ENCODE measurements at places on chromosomes 3 and 15.

DNA sequence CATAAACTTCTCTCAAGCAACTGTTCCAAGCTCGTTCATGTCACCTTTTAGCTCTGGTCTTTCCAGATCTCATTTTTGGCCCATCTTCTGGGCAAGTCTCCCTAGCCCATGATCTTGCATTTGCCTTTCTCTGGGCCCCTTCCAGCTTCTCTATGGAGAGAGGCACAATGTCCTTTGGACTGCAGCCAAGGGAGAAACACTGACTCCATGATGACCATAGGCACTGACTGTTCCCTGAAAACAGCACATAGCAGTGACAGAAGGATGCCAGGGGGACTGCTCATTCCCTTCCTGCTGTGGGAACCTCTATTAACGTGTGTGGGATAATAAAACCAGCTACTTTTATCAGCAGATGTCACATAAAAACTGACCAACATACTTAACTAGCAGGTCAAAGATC lies 60.3 kb downstream of the STRIT1 start:
- peak; percentile 62 for DNase-seq

GRCh38 chr3:42731476-42732195 lies 29.0 kb upstream of the HHATL start:
- no peak for DNase-seq

GRCh38 chr3:188627652-188628051 lies 473.7 kb downstream of the LPP start:
- peak; percentile 80 for DNase-seq

DNA sequence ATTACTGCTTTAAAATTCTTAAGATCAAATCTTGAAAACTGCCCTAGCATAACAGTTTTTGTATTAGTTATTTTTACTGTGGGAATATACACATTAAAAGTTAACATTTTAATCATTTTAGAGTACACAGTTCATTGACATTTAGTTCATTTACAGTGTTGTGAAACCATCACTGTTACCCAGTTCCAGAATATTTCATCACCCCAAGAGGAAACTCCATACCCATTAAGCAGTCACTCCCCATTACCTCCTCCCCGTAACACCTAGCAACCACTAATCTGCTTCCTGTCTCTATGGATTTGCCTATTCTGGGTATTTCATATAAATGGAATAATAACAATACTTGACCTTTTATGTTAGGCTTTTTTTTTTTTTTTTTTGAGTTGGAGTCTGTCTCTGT lies 164.1 kb upstream of the LRRFIP2 start:
- DNase-seq, result peak; percentile 32

GRCh38 chr3:56145410-56145809 lies 322.9 kb downstream of the ERC2 start:
- no peak for DNase-seq

GRCh38 chr3:164748626-164749025 lies 329.7 kb downstream of the SI start:
- peak; percentile 63 for DNase-seq

- DNase-seq, result no peak
Observed at GRCh38 chr3:100104442-100104798, 9.9 kb downstream of the FILIP1L start.

GRCh38 chr15:95734422-95735316 lies 595.8 kb upstream of the NR2F2 start:
- peak; percentile 43 for DNase-seq

GRCh38 chr3:9100513-9100894 lies 137.2 kb upstream of the RAD18 start:
- no peak for DNase-seq

- no peak for DNase-seq
Observed at GRCh38 chr15:59206623-59207183, at the start of gene LDHAL6B. Gene LDHAL6B (plus strand): TSS chr15:59206843. CDS start chr15:59206941, 98 bp downstream.

DNA sequence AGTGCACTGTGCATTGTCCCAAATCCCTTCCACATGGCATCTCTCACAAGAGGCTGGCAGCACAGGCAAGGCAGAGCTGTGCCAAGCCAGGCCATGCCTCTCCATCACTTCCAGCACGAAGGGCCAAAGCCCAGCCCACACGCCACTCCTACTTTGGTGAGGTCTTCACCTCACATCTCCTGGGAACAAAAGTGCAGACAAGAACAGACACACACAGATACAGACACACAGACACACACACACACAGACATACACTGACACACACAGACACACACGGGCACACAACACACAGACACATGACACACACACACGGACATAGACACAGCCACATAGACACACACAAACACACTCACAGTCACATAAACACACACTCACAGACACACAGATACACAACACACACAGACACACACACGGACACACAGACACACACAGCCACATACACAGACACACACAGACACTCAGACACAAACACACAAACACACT lies 233.3 kb downstream of the UACA start:
- no peak for DNase-seq

DNA sequence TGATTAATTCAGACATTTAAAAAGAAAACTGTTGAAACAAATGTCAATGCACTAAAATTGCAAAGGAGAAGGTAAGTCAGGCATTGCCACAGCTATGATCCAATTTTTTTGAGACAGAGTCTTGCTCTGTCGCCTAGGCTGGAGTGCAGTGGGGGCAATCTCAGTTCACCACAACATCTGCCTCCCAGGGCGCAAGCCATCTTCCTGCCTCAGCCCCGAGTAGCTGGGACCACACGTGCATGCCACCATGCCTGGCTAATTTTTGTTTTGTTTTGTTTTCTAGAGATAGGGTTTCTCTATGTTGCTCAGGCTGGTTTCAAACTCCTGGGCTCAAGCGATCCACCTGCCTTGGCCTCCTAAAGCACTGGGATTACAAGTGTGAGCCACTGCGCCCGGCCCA lies 117.6 kb downstream of the FMN1 start:
- DNase-seq, result no peak

- no peak for DNase-seq
Observed at GRCh38 chr3:52990637-52991036, 55.2 kb downstream of the SFMBT1 start.

DNA sequence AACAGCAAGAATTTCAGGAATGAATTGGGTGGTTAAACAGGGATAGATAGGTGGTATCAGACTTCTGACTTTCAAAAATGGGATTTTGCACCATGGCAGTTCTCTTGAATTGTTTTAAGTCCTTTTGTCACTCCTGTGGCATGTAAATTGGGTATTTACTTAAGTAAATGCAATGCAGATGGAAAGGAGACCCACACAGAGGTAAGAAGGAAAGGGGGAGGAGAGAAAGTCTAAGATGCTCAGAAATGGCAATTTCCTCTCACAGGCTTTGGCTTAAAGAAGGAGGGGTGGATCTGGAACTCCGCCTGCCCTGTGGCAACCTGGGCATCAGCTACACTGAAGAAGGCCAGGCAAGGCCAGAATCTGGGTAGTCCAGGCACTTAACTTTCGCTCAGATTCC lies 197.1 kb upstream of the UBE2E1 start:
- no peak for DNase-seq

- no peak for DNase-seq
Observed at GRCh38 chr3:128922804-128923459, 43.5 kb downstream of the ACAD9 start.

GRCh38 chr3:169269005-169269404 lies 394.5 kb downstream of the MECOM start:
- no peak for DNase-seq

- DNase-seq, result no peak
Observed at GRCh38 chr3:149402481-149402880, 25.0 kb upstream of the TM4SF1 start.

GRCh38 chr3:167972502-167972901 lies 123.2 kb downstream of the GOLIM4 start:
- DNase-seq, result no peak

DNA sequence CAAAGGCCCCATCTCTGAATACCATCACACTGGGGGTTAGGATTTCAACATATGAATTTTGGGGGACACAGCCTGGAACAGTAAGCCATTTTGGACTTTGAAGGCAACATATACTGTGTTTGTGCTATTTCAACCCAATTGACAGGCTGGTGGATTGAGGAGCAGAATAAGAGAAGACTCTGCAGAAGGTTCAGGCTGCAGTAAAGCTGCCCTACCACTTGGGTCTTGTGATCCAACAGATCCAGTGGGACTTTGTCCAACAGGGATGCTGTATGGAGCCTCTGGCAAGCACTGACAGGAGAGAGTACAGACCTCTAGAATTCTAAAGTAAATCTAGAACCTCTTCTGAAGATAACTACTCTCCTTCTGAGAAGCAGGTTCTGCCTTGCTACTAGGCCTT lies 1.1 kb upstream of the BCL2L10 start:
- no peak for DNase-seq

DNA sequence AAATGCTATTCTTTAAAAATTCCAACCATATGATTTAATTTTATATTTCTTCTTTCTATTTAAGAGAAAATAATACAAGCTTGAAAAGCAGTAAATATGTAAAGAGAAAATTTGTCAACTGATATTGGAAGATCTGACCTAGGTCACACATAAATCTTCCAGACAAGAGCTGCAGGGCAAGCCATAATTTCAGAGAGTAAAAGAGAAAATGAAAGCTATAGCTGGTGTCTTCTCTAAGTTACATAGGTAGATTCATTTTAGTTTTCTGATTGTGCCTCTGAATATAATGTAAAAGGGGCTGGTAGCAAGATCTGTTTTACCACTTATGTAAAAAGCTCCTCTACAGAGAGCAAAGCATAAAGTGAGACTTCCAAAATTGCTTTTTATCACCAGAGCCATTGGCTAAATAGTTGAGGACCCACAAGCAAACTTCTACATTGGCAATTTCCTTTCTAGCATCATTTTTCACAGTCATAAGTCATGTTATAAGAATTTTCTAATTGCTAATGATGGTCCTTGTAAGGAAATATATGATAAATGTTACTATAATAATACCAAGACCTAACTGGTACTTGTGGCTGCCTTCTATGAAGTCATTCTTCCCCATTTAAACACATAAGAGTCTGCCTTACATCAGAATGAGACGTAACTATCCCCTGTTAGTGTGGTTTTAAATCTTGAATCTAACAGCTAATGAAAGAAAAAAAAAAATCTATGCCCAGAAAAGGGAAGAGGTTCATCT lies 80.8 kb upstream of the SKOR1 start:
- no peak for DNase-seq

DNA sequence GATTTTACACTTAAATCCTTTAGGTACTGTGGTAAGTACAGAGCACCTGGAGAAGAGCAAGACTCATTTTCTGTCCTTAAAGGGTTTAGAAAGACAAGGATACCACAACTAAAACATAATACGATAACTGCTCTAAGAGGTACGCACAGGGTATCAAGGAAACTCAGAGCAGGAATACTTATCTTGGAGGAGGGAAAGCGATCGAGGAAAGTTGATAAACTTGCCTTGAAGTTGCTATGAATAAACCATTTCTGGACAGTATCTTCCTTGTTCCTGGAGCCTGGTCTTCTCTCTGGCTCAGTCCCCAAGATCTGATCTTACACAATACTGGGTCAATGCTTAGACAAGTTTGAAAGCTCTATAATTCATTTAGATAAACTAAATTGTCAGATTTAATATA lies 17.6 kb upstream of the GATM start:
- no peak for DNase-seq

- DNase-seq, result no peak
Observed at GRCh38 chr3:174243171-174243570, 616.0 kb upstream of the NAALADL2 start.

GRCh38 chr3:102457644-102458043 lies 22.8 kb downstream of the ZPLD1 start:
- DNase-seq, result no peak

DNA sequence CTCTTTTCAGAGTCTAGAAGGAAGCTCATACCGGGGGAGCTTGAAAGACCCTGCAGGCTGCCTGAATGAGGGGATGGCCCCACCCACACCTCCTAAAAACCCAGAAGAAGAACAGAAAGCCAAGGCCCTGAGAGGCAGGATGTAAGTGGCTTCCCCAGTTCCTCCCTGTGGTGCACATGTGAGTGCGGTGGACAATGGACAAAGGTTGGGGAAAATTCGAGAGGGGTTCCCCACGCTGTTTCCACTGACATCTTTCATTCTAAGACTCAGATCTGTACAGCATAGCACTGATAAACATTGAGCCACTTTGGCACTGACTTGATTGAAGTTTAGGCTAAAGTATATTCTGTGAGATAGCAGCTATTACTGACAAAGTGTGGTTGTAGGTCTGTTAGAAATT lies 79.5 kb upstream of the UMPS start:
- DNase-seq, result no peak

DNA sequence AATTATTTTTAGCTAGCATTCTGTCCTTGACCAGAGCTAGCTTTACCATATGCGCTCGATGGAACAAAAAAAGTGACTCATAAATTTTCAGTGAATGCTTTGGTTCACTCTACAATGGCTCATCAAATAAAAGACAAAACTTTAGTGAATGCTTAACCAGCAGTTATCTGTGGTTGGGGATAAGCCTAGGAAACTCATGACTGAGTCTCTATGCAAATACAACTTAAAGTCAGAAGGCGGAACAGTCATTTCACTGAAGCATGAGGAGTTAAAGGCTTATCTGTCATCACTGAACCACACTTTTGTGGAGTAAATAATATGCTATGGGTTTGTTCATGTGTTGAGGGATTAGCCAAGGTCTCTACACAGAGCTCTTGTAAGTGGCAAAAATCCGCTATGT lies 308.4 kb downstream of the SQOR start:
- DNase-seq, result peak; percentile 68

DNA sequence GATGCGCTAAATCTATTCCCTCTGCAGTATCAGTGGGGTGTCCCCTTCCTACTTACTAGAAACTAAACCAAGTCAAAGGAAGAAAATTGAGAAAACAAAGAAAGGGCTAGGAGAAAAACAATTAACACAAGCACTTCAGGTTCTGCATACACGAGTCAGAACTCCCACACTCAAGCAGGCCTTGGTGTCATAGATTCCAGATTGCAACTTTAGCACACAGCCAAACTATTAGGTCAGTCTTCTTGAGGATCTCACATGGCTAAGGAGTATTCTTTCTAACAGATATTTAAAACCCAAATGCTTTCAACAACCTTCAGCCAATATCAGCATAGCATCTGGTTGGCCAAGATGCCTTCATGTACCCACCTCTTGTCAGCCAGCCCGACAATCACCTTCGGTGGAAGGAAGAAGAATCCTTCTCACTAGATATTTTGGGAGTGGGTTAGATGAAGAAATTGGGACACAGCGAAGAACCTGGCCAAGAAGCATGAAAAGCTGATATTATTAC lies 340.0 kb downstream of the VPS13C start:
- no peak for DNase-seq

GRCh38 chr15:60469893-60470641 lies 8.9 kb downstream of the ICE2 start:
- DNase-seq, result peak; percentile 66

DNA sequence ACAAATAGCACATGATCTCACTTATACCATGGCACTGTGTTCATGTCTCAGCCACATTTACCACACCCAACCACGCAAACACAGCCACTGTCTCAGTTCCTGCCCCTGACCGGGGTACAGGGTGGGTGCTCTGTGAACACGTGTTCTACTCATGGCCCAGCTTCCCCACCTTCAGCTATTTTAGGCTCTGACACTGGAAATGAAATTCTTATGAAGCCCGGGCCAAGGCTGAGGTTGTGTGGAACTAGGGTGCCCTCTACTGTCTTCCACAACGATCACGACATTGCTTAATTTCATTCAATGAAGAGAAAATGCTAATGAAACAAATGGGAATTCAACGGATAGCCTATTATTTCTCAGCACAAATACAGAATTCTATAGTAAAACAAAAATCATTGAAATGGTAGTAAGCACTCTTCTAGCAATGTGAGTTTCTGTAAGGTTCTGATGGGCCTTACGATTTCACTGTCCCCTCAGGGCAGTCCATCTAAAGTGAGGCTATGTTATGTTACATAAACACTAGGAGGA lies 2.1 kb upstream of the GABRA5 start:
- DNase-seq, result peak; percentile 32

- DNase-seq, result no peak
Observed at GRCh38 chr3:125403789-125404188, 28.7 kb upstream of the ZNF148 start.

- DNase-seq, result no peak
Observed at GRCh38 chr3:115652738-115653137, 29.4 kb downstream of the GAP43 start.

All from bronchial epithelial cell (primary cell).